ENCODE measurements at places on chromosomes 1 and 21.

GRCh38 chr1:240190881-240191401 is 99.3 kb downstream of the FMN2 start:
- no peak for DNase-seq

GRCh38 chr1:18922319-18922726 is 20.0 kb upstream of the ALDH4A1 start:
- DNase-seq, result no peak

DNA sequence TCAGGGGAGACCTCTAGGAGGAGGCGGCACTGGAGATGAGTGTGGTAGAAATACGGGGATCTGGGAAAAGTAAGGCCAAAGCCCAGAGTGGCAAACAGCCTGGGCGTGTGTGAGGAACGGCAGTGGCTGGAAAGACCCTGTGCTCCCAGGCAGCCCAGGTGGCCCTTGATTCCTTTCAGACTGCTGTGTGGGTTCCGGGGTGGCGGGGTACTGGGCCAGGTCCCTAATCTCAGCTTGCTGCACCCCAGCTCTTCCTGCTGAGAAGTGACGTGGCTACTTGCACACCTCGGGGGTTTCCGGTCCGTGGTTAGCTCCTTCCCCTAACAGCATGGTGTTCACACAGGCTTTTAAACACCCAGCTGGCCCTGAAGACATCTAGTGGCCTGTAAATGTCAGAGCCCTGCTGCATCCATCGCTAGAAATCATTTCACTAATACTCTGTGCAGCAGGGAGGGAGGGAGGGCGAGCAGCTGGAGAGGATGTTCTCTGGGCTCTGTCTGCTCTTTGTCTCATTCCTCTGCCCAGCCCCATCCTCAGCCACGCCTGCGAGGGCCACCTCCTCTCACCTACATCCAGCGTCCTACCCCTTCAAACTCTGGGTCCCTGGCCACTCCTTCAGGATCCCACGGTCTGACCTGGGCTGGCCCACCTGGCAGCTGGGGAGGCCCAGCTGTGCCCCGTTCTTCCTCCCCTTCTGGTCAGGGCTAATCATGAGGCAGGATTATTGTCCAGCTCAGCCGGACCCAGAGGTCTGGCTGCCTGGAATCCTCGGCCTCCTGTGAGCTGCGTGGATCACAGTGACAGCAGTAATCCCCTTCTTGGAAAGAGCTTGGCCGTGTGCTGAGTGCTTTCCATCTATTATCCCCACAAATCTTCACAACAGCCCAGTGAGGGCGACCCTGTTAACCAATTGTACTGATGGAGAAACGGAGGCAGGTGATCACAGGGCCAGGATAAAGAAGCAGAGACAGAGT is 7.2 kb downstream of the ZDHHC18 start:
- peak; percentile 77 for DNase-seq

GRCh38 chr1:240395336-240395735 is 216.6 kb downstream of the GREM2 start:
- DNase-seq, result no peak

- no peak for DNase-seq
Measured at GRCh38 chr1:45685308-45686014, 872 bp downstream of the GPBP1L1 start.

Measured in activated CD4-positive, CD25-positive, alpha-beta regulatory T cell treated with anti-CD3 and anti-CD28 coated beads, Interleukin-2, amount 50 U/mL, for 72 hours (primary cell).